GM10248 (cell line): ENCODE measurements at places on chromosomes 12 and 14.

DNA sequence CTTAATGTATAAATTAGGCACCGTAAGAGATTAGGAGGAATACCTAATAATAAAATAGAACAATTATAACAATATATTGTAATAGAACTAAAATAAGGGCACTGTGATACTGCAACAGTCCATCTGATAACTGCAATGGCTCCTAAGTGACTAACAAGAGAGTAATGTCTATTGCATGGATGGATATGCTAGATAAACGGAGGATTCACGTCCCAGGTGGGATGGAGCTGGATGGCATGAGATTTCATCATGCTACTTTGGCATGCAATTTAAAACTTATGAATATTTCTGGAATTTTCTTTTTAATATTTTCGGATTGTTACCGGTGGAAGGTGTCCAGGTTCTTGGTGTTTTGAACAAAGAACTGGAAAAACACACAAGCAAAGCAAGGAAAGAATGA lies 2.2 kb upstream of the TMEM19 start:
- DNase-seq: no peak

- DNase-seq: no peak
Observed at GRCh38 chr14:75714991-75715390, 53.9 kb downstream of the TTLL5 start.

GRCh38 chr12:65229441-65229840 lies 49.0 kb upstream of the MSRB3 start:
- DNase-seq: no peak

- no peak for DNase-seq
Observed at GRCh38 chr12:124811633-124812032, 52.0 kb downstream of the SCARB1 start.

DNA sequence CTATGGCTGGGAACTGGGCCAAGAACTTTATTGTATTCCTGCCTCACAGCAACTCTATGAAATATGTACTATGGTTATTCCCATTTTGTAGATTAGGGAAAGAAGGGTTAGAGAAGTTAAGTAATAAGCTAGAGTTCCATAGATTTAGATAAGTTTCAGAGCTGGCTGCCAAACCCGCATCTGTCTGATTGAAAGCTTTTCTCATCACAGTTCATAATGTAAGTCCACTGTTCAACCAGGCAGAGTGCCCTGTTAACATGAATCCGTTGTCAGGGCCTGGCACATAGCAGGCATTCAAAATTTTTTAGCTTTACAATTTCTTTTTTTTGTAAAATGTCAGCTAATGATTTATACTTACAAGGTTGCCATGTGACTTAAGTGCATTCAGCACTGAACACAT lies 467.3 kb downstream of the NRXN3 start:
- no peak for DNase-seq

- no peak for DNase-seq
Observed at GRCh38 chr12:109738878-109739665, 25.4 kb downstream of the FAM222A start.

DNA sequence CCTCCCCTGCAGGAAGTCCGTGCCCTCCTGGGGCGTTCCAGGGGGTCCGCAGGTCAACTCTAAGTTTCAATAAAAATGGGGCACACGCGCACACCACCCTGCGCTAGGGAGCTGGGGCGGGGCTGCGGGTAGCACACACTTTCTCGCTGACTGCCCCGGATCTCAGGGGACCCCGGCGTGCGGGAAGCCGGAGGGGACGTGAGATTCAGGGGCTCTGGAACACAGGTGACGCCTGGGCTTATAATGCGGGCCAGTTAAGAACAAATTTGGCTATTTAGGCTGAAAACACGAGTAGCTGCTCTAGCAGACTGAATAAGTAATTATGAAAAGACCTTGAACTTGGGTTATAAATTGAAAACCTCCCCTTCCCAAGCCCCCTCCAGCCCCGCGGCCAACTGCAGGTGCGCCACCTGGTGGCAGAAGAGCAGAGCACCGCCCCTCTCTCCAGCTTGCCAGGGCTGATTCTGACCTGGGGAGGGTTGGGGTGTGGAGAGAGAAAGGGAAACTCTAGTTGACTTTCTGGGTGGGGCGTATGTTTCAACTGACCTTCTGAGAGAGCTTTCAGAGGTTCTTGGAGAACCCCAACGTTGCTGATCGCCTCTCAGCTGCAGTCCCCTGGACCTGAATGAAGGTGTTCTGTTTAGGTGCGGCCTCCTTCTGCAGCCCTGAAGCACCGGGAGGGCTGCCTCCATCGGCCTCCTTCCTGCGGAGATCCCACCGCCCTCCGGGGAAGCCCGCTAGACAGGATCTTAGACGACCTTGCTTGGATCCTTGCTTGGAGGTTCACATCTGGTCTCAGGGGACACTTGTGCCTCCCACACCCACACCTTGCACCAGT lies 118.4 kb upstream of the EVL start:
- peak; percentile 77 for DNase-seq

GRCh38 chr12:127469331-127469730 lies 797.6 kb upstream of the TMEM132C start:
- no peak for DNase-seq

- no peak for DNase-seq
Observed at GRCh38 chr14:97688631-97689336, 891.6 kb downstream of the VRK1 start.

- DNase-seq: no peak
Observed at GRCh38 chr12:108709697-108710096, 21.6 kb downstream of the CORO1C start.

- DNase-seq: no peak
Observed at GRCh38 chr14:52235434-52235833, 32.1 kb upstream of the PTGDR start.
